A549 treated with DMSO at 1 μM for 4 hours (cell line): ENCODE measurements at places on chromosomes 1 and 21. TPM values are rescaled to one million over a fixed set of nuclear protein-coding genes. Genes with fewer than 3 reads are reported as not detected.

TPTE gene
- total RNA-seq, result not detected in 5 replicates

TRIM17 gene
- total RNA-seq, result not detected in 5 replicates

SPATA21 gene
- total RNA-seq, result 0.09 to 0.17 TPM (median 0.12 TPM) in 4 of 5 replicates, not detected in the other

SLC45A3 gene
- 5.5 to 7.2 TPM (median 6.7 TPM) in 5 replicates for total RNA-seq

LRRC53 gene
- not detected in 5 replicates for total RNA-seq
